ENCODE measurements at places on chromosomes 2 and 18.

DNA sequence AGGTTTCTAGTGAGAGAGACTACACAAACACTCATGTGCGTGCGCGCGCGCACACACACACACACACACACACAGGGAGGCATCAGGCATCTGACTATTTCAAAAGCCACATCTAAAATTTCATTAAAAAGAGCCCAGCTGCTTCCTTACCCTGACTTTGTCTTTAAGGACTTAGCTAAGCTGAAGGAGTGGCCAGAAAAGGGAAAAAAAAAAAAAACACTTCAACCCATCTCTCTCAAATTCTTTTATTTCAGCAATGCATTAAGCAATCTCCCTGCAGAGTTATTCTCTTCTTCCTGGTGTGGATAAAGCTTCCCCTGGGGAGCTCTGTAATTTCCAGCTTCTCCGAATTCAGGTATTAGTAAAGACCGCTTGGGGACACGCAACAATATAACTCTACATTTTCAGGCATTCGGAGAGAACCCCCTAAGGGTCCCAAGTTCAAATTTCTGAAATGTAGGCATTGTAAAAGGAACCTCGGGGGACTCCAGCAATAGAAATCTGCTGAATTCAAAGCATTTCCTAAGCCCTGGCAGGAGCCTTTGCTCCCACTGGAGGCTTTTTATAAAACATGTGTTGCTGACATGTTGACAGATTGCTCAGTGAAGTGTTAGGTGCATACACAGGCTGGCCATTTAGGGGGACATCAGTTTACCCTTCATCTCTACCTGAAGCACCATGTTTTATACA, 67.0 kb downstream of the ZNF521 start:
- DNase-seq, result no peak

DNA sequence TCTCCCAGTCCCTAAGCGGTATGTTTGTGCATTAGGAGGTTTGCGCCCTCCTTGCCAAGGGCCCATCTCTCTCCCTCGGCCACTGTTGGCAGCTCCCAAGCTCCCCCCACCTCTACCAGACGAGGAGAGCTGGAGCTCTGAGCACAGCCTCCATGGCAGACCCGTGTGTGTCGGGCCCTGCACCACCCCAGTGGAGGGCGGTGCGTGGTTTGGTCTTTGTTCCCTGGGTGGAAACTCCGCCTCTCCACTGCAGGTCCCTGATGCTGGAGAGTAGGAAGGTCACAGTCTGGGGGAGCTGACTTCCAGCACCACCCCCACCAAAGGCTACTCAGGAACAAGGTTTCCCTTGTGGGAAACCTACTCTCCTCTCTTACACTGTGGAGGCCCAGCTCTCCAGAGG, 162.6 kb upstream of the FHL2 start:
- DNase-seq, result no peak

DNA sequence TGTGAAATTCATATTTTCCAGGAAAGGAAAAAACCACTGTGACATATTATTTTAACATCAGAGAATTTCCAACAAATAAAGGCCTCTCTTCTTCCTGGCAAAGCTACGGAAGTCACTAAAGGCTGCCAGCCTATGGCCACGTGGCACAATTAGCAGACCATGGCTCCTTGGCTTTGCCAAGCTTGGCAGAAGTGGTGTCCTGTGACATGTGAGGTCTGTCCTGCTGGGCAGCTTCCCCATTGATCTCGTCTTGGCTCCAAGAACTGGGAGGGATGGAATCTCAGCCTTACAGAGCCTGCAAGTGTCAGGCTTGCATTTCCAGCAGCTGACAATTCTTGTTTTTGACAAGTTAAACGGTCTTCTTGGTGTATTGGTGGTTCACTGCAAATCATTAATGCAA, 226.9 kb upstream of the THSD7B start:
- no peak for DNase-seq

DNA sequence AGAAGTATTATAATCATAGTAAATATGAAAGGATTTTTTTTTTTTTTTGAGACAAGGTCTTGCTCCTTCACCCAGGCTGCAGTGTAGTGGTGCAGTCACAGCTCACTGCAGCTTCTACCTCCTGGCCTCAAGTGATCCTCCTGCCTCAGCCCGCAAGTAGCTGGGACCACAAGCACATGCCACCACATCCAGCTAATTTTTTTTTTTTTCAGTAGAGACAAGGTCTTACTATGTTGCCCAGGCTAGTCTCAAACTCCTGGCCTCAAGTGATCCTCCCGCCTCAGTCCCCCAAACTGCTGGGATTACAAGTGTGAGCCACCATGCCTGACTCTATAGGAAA, 301.6 kb upstream of the STON1 start:
- DNase-seq, result no peak

GRCh38 chr2:111657351-111657975, 226.5 kb downstream of the ANAPC1 start:
- DNase-seq, result no peak

DNA sequence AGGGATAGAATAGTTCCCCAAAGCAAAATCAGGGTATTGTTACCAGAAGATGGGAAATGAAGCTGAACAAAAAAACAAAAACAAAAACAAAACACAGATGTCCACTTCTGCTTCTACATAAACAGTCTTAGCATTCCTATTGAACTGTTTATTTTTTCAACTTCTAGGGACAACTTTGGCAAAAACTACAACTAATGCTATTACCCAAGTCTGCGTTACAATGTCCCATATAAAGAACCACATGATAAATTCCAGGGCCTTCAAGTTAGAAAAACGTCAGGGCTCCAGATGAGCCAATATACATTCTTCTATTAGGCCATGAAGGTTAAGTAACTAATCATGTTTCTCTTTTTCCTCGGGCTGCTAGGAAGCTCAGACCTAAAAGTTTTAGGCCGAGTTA, 16.9 kb downstream of the PID1 start:
- DNase-seq, result no peak

DNA sequence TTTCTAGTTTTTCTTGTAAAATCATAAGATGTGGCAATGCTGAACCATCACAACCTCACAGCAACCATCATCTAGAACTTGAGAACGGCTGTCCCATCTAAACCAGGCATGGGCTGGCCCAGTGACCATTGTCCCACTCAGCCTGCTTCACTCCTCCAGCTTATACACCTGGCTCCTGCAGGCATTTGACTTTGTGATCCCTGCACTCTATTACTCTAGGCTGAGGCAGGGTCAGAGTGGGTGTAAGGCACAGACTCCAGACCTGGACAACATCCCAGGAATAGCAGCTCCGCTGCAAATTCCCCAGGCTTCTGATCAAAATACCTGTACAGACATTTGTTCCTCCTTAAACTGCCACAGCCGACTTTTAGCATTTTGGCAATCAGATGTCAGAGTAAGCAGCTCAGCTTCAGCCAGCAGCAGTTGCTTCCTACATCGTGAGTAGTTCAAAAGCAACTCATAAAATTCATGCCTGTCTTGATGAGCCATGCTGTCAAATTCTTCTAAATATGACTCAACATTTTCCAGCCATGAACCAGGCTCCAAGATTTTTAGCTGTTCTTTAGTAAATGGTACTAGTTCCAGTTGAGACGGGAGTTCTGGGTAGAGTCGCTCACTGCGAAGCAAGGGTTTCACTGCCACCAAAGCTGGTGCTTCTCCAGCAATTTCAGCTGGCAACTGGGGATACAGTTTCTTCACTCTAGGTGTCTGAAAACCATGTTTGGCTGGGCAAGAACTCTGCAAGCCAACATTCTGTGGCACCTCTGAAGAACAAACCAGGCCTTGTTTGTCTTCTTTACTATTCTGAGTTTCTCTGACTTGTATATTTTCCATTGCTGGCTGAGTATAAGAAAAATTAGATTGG, 12.8 kb downstream of the EPG5 start:
- no peak for DNase-seq

GRCh38 chr2:47592381-47592780, 189.4 kb downstream of the MSH2 start:
- DNase-seq, result no peak

GRCh38 chr18:25827961-25828561, 262.4 kb downstream of the SS18 start:
- DNase-seq, result no peak

DNA sequence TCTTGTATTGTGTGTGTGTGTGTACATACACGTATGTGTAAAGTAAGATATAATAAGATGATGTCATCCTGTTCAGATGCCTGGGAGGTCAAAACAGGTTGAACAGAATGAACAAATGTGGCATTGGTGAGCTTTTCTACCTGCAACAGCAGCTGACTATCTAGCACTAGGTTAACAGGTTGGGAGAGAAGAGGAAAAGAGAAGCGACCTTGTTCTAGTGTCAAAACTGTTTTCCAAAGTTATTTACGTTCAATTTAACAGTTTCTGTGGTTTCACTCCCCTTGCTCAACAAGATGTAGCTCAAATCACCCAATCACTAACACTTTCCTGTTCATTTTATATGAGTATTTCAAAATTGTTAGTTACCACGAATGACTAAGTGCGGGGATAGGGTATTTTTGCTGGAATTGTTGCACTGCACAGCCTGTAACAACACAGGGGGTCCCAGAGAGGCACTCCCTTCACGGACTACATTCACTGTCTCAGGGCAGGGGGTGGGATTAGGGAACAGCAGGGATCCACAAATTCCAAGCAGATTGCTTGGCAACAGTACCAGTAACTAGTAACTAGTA, 67.5 kb upstream of the DTNB start:
- DNase-seq, result no peak

- no peak for DNase-seq
Measured at GRCh38 chr2:160630801-160631590, 137.4 kb upstream of the RBMS1 start.

GRCh38 chr2:16179701-16180416, 239.5 kb downstream of the MYCN start:
- no peak for DNase-seq

- DNase-seq, result no peak
Measured at GRCh38 chr2:236857246-236857645, 228.4 kb upstream of the COPS8 start.

DNA sequence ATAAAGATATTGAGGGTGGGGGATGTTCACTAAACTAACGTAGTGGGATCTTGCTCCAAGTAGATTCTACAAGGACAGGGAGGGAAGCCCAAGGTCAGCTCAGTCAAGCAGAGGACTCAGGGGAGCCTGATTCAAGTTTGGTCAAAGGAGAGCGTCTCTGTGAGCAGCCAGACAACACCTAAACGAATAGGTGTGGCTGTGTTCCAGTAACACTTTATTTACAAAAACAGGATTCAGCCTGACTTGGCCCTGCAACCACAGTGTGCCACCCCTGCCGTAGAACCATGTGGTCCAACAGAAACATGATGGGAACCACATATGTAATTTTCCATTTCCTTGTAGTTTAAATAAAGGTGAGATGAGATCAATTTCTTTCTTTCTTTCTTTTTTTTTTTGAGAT, 18.1 kb upstream of the FZD5 start:
- no peak for DNase-seq

GRCh38 chr18:79754831-79755351, 42.8 kb upstream of the KCNG2 start:
- no peak for DNase-seq

- DNase-seq, result no peak
Measured at GRCh38 chr2:146927080-146927711, 917.6 kb upstream of the ACVR2A start.

Measured in stimulated activated CD4-positive, alpha-beta T cell treated with anti-CD3 and anti-CD28 coated beads, Interleukin-15, amount 100 ng/mL, for 48 hours (primary cell).